Right atrium auricular region (tissue), 2 donors: ENCODE measurements at places on chromosomes 5 and 9. TPM values are rescaled to one million over a fixed set of nuclear protein-coding genes. Genes with fewer than 3 reads are reported as not detected.

DNA sequence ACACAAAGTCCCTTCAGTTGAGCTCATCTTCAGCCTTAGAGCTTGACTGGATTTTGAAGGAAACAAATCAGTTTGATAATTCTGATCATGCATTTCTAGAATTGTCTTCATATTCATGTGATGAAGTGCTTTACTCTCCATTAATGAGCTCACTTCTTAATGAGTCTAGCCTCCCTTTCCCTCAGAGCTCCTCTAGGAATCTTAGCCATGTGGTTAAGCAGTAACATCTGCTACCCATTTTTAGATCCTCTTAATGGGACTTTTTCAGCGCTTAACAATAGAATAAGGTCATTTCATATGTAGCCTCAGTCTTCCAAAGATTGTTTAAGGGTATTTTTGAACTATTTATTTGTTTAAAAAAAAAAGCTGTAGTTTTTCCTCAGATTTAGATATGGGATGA, 36.9 kb upstream of the LURAP1L start:
- H3K4me3 ChIP-seq: no peak overlapping the region
- no peaks in the 10 kb centered on the region for H3K4me1 ChIP-seq
- DNase-seq: no peak
- H3K27ac ChIP-seq: no peak overlapping the region
- no peaks in the 10 kb centered on the region for H3K36me3 ChIP-seq

DNA sequence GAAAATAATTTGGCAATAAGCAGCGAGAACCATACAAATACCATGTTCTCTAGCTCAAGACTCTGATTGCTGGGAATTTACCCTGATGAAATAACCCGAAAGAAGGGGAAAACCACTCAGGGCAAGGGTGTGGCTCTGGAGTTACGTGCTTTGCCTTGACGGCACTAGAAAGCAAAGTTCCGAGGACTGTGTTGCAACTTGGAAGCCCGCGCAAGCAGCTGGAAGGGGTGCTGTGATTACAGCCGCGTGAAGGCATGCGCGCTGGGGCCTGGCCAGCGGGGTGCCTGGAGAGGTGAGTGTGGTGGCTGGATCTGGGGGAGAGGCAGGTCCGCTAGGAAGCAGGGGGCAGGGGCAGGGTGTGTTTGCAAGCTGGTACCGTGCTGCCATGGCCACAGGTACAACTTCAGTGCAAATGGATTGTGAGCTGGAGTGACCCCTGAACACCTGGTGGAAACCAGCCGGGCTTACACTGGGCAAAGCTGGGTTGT, 52.6 kb upstream of the CNOT6 start:
- no peak overlapping the region for H3K4me3 ChIP-seq
- H3K4me1 ChIP-seq: no peaks in the 10 kb centered on the region
- H3K27ac ChIP-seq: no peak overlapping the region

- H3K27me3 ChIP-seq: no peaks in the 10 kb centered on the region
- no peak overlapping the region for H3K27ac ChIP-seq
- peaks cover 49% of the 10 kb centered on the region for H3K36me3 ChIP-seq
Measured at GRCh38 chr9:99833735-99834134, 12.1 kb downstream of the NR4A3 start.

- H3K36me3 ChIP-seq: no peaks in the 10 kb centered on the region
- peak overlapping the region; percentile 51 for H3K4me3 ChIP-seq
- H3K27me3 ChIP-seq: peaks cover 3% of the 10 kb centered on the region
- H3K4me1 ChIP-seq: no peaks in the 10 kb centered on the region
Measured at GRCh38 chr5:7396713-7397454, 946 bp downstream of the ADCY2 start.

GRCh38 chr5:34996261-34996660, 51.5 kb downstream of the AGXT2 start:
- H3K27me3 ChIP-seq: no peaks in the 10 kb centered on the region
- H3K27ac ChIP-seq: no peak overlapping the region
- no peaks in the 10 kb centered on the region for H3K36me3 ChIP-seq
- no peaks in the 10 kb centered on the region for H3K4me1 ChIP-seq

- H3K27ac ChIP-seq: peak overlapping the region; percentile 29
- no peaks in the 10 kb centered on the region for H3K27me3 ChIP-seq
- no peak overlapping the region for H3K4me3 ChIP-seq
- no peaks in the 10 kb centered on the region for H3K4me1 ChIP-seq
Measured at GRCh38 chr5:5018578-5018970, 121.6 kb upstream of the ADAMTS16 start.

DNA sequence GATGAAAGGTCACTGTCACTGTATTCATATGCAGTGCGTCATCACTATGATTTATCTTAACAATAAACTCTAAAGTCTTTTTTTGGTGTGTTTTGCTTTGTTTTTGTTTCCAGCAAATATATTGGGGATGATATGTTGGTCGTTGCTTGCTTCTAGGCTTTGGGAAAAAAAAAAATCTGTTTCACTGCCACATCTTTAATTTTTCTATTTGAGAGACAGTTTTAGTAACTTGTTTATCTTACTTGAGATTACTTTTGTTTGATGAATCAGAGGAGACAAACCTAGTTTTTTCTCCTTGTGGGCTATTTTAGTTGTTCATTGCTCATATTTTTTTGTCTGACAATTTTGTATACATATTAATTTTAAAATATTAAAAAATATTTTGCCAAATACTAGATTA, 19.4 kb downstream of the CWC27 start:
- no peaks in the 10 kb centered on the region for H3K27me3 ChIP-seq
- H3K4me1 ChIP-seq: no peaks in the 10 kb centered on the region
- no peaks in the 10 kb centered on the region for H3K36me3 ChIP-seq
- no peak for DNase-seq
- no peak overlapping the region for H3K4me3 ChIP-seq

DNA sequence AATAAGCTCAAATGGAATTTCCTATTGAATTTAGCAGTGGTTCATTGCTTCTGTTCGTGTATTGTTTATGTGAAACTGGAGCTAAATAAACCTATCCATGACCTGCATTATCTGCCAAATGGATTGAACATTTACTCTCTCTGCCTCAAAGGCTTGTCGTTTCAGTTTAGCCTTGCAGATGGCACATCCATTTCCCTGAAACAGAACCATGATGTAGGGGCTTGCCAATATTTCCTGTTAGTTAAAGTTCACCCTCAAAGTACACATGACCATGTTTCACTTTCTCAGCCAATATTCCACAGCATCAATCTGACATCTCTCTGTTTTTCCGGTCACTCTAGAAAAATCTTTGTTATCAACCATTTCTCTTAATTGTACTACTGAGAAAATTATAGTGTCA, 545.3 kb downstream of the TAF11L14 start:
- H3K4me3 ChIP-seq: no peak overlapping the region
- no peaks in the 10 kb centered on the region for H3K4me1 ChIP-seq
- no peaks in the 10 kb centered on the region for H3K27me3 ChIP-seq
- no peak overlapping the region for H3K27ac ChIP-seq
- no peak for DNase-seq
- H3K36me3 ChIP-seq: no peaks in the 10 kb centered on the region

- no peak overlapping the region for H3K27ac ChIP-seq
- no peak for DNase-seq
- H3K36me3 ChIP-seq: no peaks in the 10 kb centered on the region
Measured at GRCh38 chr9:114782586-114782985, 23.3 kb downstream of the TNFSF15 start.

- H3K27ac ChIP-seq: no peak overlapping the region
- H3K27me3 ChIP-seq: no peaks in the 10 kb centered on the region
- no peaks in the 10 kb centered on the region for H3K36me3 ChIP-seq
- no peak for DNase-seq
Measured at GRCh38 chr9:20714442-20715415, 30.7 kb downstream of the FOCAD start.

GRCh38 chr9:15400281-15400941, 22.3 kb upstream of the SNAPC3 start:
- no peak overlapping the region for H3K27ac ChIP-seq
- H3K36me3 ChIP-seq: no peaks in the 10 kb centered on the region
- no peak overlapping the region for H3K4me3 ChIP-seq
- H3K4me1 ChIP-seq: no peaks in the 10 kb centered on the region

DNA sequence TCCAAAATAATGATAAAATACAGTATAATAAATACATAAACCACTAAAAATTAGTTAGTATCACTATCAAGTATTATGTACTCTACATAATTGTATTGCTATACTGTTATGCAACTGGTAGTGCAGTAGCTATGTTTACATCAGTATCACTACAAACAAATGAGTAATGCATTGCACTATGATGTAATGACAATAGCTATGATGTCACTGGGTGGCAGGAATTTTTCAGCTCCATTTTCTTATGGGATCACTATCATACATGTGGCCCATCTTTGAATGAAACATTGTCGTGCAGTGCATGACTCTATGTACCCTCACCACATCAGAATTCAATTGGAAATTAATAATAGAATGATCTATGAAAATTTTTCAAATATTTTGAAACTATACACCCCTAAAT, 201.3 kb downstream of the MPDZ start:
- no peaks in the 10 kb centered on the region for H3K4me1 ChIP-seq
- no peaks in the 10 kb centered on the region for H3K36me3 ChIP-seq
- H3K27ac ChIP-seq: no peak overlapping the region
- no peaks in the 10 kb centered on the region for H3K27me3 ChIP-seq

- no peaks in the 10 kb centered on the region for H3K4me1 ChIP-seq
- no peaks in the 10 kb centered on the region for H3K36me3 ChIP-seq
- no peak for DNase-seq
- peak overlapping the region; percentile 1 for H3K4me3 ChIP-seq
- no peaks in the 10 kb centered on the region for H3K27me3 ChIP-seq
Measured at GRCh38 chr9:83473488-83473971, 64.7 kb downstream of the FRMD3 start.

GRCh38 chr9:121271368-121272341, 3.7 kb downstream of the GSN start:
- H3K36me3 ChIP-seq: no peaks in the 10 kb centered on the region
- no peaks in the 10 kb centered on the region for H3K27me3 ChIP-seq
- no peak for DNase-seq
- peak overlapping the region; percentile 91 for H3K27ac ChIP-seq

DNA sequence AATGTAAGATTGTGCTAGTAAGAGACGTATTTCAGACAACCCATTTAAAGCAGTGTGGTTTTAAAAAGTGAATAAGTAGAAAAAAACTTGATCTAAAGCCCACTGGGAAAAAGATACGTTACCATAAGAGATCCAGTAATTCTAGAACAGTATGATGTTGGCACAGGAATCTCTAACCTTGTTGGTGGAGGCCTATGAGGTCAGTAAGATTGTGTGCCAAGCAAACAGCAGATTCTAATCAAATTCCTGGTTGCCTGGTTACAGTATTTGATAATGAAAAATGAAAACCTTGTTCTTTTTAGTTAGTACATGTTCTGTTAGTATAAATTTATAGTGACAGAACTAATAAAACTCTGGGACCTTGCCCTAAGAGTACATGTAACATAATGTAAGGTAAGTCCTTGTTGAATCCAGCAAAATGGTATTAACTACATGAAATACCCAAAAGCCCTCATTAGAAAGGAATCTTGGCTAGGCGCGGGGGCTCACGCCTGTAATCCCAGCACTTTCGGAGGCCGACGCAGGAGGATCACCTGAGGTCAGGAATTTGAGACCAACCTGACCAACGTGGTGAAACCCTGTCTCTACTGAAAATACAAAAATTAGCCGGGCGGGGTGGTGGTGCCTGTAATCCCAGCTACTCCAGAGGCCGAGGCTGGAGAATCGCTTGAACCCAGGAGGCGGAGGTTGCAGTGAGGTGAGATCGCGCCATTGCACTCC, 33.2 kb upstream of the DMXL1 start:
- H3K36me3 ChIP-seq: no peaks in the 10 kb centered on the region
- no peak overlapping the region for H3K27ac ChIP-seq
- no peaks in the 10 kb centered on the region for H3K4me1 ChIP-seq

DNA sequence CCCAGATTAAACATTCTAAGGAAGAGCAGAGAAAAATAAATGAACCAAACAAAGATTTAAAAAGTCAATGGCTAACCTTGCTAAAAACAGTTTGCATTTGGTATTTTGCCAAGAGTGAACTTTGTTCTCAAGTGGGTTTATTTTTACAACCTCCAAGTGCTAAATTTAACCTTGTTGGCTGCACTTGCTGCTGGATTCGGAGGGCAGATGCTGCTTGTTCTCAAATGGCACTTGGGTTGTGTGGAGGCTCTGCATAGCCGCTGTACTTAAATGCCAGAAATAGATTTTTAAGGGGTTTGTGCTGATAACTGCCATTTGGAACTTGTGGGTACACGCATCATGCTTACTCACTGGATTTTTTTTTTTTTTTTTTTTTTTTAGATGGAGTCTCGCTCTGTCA, 13.3 kb upstream of the SPATA24 start:
- H3K4me3 ChIP-seq: no peak overlapping the region
- H3K27ac ChIP-seq: peak overlapping the region; percentile 78
- no peak for DNase-seq
- no peaks in the 10 kb centered on the region for H3K27me3 ChIP-seq
- H3K36me3 ChIP-seq: peaks cover 11% of the 10 kb centered on the region

DNA sequence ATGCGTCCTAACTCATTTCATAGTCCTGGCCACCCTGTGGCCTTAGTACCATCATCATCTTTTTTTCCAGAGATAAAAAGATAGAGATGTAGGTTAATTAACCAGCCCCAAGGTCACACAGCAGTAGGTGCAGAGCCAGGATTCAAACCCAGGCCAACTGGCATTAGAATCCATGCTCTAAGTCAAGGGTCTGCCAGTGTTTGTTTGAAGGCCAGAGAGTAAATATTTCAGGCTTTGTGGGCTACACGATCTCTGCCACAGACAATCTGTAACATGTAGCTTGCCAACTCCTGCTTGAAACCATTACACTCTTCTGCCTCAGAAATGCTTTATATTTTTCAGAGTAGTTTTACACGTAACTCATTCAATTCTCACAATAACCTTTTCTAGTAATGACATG, 119.6 kb downstream of the EFNA5 start:
- no peak for DNase-seq
- no peaks in the 10 kb centered on the region for H3K27me3 ChIP-seq

DNA sequence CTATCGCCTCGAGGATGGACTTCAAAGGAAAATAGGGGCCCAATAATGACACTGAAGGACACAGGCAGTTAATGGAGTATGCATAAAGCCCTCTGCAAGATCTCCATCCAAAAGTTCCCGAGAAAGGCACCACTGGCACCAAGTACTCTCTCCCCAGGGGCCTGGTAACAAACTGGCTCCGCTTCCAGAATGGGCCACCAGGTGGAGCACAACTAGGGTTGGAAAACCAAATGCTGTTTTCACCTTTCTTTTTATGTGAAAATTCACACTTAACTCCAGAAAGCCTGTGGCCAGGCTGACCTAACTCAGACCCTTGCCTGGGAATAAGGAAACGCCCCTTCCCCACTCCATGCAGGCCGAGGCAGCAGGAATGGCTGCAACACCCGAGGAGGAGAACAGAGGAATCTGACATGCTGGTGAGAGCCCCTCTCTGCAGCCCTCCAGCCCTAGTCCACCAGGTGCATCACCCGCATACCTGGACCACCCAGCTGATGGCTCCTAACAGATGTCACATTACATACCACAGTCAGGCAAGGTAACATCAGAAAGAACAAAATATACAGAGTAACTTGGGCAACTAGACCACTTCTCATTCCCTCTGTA, 42.8 kb downstream of the CAMSAP1 start:
- no peak overlapping the region for H3K27ac ChIP-seq
- no peak overlapping the region for H3K4me3 ChIP-seq

- H3K27ac ChIP-seq: no peak overlapping the region
- DNase-seq: no peak
- H3K36me3 ChIP-seq: no peaks in the 10 kb centered on the region
- no peak overlapping the region for H3K4me3 ChIP-seq
- no peaks in the 10 kb centered on the region for H3K4me1 ChIP-seq
Measured at GRCh38 chr5:31596354-31596753, 42.6 kb upstream of the PDZD2 start.

PCDHB7 gene
- 1.4 TPM for total RNA-seq

RPL35 gene
- total RNA-seq: 846 TPM

ZNG1A gene
- 15.0 TPM for total RNA-seq

SLIT3 gene
- total RNA-seq: 85.8 TPM

PDE6A gene
- total RNA-seq: not detected

GABRB2 gene
- 0.37 TPM for total RNA-seq

SSNA1 gene
- 67.1 TPM for total RNA-seq

GADD45G gene
- 80.0 TPM for total RNA-seq
